ENCODE measurements at places on chromosomes 11 and 22. TPM values are rescaled to one million over a fixed set of nuclear protein-coding genes. Genes with fewer than 3 reads are reported as not detected.

The DEPDC7 gene
- total RNA-seq, result not detected

The PHOX2A gene
- total RNA-seq, result not detected

The TRIM51 gene
- total RNA-seq, result not detected

The SHISAL1 gene
- 1.6 TPM for total RNA-seq

The LGALS12 gene
- not detected for total RNA-seq

The MGAT3 gene
- total RNA-seq, result 9.8 TPM

The VPREB1 gene
- total RNA-seq, result not detected

The MN1 gene
- 23.0 TPM for total RNA-seq

The RAG2 gene
- total RNA-seq, result not detected
